Neural crest cell (in vitro differentiated cells): ENCODE measurements at places on chromosomes 12 and 14. TPM values are rescaled to one million over a fixed set of nuclear protein-coding genes. Genes with fewer than 3 reads are reported as not detected.

- no peak for DNase-seq
Measured at GRCh38 chr14:101451166-101451565, 110.1 kb upstream of the DIO3 start.

DNA sequence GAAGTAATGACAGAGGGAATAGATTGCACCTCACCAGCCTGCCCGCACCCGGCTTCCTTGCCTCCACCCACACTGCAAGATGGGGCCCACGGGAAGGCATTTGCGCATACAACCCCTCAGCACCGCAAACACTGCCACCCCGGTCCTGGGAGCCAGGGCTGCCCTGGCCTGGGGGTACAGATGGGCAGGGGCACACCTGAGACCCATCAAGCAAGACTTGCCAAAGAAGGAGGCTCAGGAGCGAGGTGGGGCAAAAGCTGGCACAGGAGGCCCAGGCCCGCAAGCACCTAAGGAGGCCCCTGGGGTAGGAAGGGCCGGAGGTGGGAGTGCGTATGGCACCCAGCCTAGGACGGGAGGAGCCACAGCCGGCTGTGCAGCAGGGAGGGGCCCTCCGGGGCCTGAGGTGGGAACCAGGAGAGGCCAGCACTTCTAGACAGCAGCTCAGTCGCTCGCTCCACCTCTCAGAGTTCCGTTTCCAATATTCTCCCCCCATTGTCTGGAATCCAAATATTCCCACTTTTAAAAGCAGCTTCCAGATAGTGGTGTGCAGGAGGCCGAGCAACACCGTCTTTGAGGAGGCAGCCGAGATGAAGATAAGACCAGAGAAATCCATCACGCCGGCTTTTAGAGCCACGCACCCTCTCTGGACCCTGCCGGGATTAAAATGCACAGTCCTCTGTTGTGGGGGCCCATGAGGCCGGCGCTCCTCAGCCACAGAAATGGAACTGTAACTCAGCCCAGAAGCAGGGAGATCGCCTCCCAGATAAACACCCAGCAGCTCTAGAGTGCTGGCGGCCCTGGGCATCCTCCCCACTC, 12.2 kb upstream of the C14orf180 start:
- DNase-seq: no peak

DNA sequence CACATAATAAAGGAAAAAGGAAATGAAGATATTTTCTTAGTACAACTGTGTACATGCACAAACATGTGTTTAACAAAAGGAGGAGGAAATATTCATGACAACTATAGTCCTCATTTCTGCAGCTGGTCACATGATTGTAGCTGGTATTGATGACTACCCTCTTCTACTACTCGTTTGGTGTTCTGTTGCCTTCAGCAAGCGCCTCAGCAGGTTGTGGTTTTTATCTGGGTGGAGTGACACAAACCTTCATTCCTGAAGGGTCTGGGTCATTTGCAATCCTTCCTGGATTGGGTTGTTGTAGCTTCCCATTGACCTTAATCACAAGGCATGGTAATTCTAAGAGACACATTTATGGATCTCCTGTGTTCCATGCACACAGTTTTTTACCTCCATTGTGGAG, 1009.9 kb upstream of the USP15 start:
- DNase-seq: no peak

DNA sequence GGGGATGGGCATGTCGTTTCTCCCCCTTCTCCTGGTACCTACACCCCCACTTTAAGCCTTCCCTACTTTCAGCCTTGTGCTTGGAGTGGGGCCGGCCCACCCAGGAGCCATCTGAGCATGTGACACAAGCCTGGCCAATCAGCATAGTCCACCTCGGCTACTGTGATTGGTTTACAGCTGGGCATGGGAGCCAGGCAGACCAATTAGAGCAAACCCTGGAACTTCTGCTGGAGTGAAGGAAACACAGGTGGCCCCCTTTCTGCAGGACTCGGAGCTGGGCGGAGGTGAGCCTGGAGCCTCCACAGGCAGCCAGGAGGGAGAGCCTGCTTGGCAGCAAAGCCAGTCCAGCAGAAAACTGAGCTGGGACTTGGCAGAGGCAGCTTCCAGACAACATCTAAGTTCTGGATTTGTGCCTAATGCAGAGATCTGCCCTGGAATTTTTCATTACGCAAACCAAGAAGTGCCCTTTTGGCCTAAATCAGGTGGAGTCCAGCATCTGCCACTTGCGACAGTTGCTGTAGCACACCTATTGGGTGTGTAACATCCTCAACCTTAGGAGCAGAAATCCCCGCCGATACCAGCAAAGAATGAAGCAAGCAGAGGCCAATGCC, 59.5 kb downstream of the SCARB1 start:
- no peak for DNase-seq

DNA sequence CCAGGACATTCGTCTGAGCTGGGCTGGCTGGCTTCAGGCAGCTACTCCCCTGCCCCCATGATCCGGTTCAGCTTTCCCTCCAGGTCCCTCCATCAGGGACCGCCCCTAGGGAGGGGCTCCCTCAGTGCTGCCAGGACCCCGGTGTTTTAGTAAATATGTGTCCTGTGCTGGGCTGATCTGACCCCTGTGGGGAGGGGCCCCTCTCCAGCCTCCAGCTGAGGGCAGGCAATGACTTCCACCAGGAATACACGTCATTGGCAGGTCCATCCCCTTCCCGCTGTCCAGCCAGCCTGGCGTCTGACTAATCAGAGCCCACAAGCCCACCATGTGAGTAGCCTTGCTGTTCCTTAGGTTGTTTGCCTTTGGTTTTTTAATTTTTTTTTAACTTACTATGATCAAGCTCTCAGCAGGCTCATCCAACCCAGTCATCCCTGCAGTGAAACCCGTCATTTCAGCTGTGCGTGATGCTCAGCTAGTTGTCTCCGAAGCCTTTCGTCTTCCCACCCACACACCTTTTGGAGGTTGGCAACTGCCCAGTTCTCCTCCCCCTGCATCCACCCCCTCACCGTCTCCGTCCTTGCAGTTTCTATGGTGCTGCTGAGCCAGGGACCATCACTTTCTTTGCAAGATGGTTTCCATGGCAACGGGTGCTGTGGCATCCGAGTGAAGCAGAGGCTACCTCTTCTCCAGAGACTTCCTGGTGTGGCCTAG, 16.0 kb upstream of the SERPINA4 start:
- no peak for DNase-seq

DNA sequence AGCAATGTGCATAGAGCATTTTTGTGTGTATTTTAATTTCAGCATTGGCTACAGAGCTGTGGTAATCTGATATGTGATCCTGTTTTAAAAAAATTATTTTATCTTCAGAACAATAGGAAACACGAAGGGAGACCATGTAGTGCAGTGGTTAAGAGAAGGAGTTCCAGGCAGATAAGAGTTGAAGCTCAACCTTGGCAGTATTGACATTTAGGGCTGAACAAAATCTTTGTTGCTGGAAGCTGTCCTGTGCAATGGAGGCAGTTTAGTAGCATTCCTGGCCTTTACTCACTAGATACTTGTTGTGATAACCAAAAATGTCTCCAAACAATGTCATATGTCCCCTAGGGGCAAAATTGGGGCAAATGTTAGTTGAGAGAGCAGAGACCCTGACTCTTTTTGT, 59.2 kb downstream of the CHST11 start:
- no peak for DNase-seq

DNA sequence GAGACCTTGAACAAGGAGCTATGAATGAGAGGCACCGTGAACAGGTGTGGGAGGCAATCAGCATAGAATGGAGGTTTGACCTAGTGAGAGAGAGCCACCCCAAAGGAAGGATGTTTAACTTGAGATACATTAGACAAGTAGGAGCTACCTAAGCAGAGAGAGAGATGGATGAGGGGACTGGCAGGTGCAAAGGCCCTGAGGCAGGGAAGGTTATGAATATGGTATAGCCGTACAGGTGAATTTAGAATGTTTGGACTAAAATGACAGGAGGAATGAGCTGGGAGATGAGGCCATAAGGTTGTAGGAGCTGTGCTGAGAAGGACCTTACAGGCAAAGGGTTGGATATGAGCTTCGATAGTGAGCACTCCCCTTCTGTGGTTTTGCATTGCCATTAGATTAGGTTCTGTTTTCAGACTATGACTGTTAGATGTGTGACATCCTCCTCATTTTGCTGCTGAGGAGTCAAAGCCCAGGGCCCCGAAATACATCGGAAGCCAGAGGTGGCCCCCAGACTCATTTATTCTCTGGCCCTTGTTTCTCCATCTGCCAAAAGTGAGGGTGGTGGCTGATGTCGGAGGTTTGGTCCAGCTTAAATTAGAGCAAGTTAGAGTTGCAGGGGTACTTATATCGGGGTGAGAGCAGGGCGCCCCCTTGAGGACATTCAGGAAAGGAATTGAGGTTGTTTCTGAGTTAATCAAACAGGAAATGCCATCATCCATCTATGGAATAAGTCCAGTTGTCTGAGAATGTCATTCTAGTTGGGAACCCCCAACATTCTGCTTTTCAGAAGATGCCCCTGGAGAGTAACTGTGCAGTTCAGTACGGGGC, 29.4 kb downstream of the SLC24A4 start:
- no peak for DNase-seq

DNA sequence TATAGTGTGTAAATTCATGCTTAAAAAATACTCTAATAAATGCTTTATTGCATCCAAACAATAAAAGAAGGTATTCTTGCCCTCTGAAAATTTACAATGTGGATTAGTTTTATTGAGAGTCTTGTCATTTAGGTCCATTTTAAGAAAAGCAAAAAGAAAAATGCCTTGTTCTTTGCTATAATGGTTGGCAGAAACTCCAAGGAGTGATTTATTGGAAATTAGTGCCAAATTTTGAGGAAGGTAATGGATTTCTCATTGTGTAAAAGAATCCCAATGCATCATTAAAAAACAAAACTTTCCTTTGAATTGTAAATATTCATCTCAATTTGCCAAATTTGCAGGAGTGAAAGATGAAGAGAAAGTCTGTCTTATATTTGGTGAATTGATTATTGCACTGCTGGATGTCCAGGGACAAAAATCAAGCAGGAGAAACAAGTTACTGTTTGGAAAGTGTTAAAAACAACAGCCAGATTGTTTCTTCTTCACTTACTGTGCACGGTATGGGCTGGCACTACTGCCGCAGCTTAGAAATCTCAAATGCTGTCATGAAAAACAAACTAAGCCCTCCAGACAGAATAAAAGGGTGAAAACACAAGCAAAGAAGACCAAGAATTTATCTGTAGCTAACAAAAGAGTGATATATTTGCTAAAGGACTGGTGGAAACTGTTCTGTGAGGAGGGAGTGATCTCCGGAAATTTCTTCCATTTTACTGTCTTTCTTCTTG, 511.7 kb downstream of the TMTC2 start:
- DNase-seq: no peak

DNA sequence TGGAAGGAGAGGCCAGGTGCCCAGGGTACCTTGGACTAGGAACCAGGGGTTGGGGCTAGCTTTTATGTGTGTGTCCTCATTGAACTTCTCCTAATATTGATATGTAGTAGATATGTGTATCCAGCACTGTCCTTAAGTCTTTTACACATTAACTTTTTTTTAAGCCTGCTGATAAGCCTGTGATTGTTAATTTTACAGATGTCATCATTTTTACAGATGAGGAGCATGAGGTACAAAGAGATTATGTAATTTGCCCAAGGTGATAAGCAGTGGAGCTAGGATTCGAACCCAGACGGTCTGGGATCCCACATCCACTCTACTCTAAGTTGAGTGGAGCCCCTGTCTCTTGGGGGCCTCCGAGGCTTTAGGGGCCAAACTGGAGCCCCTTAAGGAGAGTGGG, 10.2 kb upstream of the NR4A1 start:
- no peak for DNase-seq

GRCh38 chr14:33925235-33925634, 25.6 kb downstream of the EGLN3 start:
- no peak for DNase-seq

DNA sequence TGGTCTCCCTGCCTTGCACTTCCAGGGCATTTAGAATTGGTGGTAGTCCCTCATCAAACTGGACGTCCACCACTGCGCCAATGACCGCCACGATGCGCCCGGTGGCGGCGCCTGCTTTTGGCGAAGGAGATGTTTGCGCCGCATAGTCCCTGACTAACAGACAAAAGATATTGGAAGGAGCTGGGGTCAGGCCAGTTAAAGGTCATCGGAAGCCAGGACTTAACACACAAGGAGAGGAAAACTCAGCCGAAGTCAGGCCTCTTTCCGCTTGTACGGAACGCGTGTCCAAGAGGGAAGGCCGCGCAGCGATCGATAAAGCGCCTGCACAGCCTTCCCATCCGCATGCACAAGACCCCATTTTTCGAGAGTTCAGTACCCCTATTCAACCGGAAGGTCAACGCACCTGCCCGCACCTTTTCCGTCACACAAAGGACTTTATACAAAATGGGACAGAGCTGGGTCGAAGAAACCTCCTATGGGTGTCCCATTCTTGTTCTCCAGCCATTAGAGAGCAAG, 525 bp downstream of the ATP5F1B start:
- no peak for DNase-seq

DNA sequence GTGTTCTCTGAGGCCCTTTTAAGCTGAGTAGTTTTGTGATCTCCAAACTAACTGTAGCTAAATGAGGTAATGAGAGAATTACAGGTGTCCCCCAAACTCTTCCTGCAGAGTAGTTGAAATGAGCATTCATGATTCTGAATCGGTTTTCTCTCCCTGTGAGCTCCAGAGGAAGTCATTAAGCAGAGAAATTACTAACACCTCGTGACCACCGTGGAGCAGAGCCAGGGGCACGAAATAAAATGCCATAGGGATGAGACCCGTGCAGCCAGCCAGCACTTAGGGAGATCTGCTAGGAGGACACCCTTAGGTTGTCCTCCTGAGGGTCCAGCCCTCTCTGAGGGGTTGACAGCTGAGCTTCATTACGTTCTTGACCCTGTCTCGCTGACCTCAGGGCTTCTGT, 79.5 kb downstream of the SLC25A47 start:
- DNase-seq: no peak

GRCh38 chr14:44962334-44963043, 499 bp downstream of the TOGARAM1 start:
- DNase-seq: no peak

- no peak for DNase-seq
Measured at GRCh38 chr12:13937735-13938134, 43.7 kb downstream of the GRIN2B start.

DNA sequence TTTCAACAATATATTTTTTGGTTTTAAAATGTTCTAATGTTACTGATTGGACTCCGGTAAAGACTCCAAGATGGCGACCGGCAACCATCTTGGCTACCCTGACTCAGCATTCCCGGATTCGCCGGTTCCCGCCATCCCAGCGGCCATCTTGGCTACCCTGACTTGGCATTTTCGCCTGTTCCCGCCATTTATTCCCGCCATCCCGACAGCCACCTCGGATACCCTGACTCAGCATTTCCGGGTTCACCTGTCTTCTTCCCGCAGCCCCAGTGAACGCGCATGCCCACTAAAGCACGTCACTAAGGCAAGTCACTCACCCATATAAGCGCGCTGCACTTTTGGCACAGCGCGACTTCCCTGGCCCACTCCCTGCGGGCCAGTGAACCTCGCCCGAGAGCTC, 9.0 kb upstream of the LRFN5 start:
- no peak for DNase-seq

GRCh38 chr14:104344818-104345620, 206.6 kb downstream of the KIF26A start:
- no peak for DNase-seq

- no peak for DNase-seq
Measured at GRCh38 chr14:98198385-98198784, 1073.6 kb downstream of the BCL11B start.

The HAL gene
- total RNA-seq: 0.25 and 0.65 TPM in 2 replicates

The NELL2 gene
- 89.1 and 101 TPM in 2 replicates for total RNA-seq

The EID3 gene
- total RNA-seq: 1.8 and 3.0 TPM in 2 replicates

The RAD9B gene
- 0.23 and 0.50 TPM in 2 replicates for total RNA-seq

The LAG3 gene
- total RNA-seq: 4.7 and 4.9 TPM in 2 replicates
